ENCODE measurements at places on chromosomes 6 and 20.

DNA sequence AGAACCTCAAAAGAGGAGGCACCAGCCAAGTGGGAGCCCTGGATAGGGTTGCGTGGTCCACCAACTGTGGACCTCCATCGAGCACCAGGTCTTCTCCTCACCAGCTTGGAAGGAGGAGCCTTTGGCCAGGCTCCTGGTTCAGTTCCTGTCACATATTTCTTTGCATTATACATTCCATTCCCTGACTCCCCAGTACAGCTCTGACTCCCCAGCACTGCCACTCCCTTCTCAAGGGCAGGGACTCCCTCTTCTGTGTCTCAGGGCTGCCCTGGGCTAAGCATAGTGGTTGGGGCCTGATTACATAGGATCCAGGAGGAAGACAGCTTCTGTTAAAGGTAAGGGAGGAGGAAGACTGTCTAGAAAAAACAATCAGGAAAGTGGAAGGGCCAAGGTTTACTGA, 91.1 kb downstream of the MRPL14 start:
- DNase-seq: no peak

DNA sequence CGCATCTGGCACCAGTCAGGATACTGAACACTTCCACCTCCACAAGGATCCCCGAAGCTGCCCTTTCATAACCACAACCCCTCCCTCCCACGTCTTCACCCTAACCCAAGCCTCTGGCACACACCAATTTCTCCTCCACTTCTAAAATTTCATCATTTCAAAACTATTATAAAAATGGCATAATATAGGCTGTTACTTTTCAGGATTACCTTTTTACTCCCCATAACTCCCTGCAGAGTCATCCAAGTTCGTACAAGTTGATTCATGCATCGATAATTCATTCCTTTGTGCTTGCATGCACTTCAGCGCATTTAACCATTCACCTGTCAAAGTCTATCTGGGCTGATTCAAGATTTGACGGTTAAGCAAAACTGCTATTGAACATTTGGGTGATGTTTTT, 30.6 kb upstream of the LY86 start:
- DNase-seq: no peak

- no peak for DNase-seq
Measured at GRCh38 chr20:37911261-37911660, 8.3 kb downstream of the VSTM2L start.

DNA sequence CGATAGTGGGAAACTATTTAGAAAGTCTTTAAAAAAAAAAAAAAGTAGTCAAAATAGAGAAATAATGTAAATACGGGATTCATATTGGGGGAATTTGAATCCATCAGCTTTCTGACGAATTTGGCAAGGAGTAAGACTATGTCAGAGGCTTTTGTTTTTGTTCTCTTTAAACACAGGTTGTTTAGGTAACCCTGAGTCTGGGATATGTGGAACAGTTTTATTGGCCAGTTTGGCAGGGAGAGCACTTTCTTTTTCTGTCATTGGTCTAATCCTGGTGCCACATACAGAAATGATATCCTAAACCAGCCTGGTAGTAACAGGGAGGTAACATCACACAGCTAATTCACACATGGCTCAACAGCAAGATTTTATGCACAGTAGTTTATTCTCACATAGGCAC, 27.7 kb downstream of the HAO1 start:
- no peak for DNase-seq

DNA sequence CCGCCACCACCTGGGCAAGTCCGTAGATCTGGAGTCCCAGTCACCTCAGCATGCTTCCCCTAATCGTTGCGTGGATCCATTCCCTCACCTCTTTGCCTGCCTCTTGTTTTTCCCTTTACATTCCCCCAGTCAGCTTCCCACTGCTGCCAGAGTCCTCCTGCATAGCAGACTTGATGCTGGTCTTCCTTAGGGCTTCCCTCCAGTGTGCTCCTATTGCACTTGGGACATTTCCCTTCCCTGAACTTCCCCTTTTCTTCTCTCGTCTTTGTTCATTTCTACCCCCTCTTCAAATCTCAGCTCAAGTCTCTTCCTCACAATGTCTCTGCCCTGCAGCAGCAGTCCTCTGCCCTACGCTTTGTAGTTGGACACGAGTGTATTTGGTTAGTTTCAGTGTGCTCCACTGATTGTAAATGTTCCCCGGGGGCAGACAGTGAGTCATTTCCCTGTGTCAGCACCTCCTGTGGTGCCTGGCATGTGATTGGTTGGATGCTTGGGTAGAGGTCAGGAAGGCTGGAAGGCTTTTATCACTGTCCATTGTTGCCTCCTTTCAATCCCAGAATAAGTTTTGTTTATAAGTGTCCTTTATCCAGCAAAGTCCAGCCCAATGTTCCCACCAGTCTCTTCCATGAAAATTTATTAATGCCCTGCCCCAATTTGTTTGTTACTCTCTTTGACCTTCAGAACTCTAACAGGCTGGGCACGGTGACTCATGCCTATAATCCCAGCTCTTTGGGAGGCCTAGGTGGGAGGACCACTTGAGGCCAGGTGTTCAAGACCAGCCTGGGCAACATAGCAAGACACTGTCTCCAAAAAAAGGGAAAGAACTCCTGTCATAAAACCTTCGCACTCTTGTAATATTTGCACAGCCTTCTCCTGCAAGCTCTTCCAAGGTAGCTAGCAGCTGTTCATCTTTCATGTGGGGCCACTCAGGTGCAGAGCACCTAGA, 38.3 kb downstream of the FAM120B start:
- DNase-seq: no peak

DNA sequence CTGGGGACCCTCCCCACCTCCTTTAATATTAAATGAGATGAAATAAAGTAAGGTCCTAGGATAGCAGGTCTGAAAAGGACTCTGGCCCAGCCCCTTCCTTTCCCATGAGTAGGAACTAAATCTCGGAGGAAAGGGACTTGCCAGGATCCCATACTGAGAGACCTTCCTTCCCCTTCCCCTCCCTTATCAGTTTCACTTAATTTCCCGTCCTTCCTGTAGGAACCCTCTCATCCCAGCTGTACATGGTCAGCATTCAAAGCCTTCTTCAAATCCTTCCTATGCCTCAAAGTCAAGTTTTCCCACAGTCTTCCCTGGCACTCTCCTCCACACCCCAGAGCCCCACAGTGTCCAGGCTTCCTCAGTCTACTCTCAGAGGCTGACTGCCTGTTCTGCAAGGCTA, 71.3 kb upstream of the MYL9 start:
- no peak for DNase-seq

- DNase-seq: no peak
Measured at GRCh38 chr20:47428164-47428563, 71.7 kb upstream of the ZMYND8 start.

GRCh38 chr20:2692036-2692885, at the start of gene EBF4:
Gene EBF4, plus strand, starts transcription at chr20:2692780. Its CDS starts 866 bp downstream, at chr20:2693646.
- no peak for DNase-seq

DNA sequence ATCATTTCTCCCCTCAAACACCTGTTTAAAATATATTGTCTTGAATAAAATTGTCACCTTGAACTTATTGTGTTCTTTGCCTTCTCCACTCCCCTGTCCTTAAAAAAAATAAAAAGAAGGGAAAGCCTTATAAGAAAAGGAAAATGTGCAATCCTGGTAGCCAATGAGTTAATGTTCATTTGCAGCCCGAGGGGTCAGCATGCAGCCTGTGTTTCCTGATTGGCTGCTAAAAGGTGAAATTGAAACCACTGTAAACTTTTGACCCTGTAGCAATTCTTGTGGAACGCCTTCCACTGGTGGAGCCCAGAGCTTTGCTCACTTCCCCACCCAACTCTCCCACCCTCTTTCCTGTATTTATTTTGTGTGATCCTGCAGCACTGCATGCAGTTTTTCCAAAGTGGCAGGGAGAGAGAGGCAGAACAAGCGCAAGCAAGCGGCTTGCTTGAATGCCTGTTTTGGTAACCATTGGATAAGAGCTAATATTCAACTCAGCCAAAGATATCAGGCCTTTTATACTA, 74.9 kb downstream of the NCOA3 start:
- no peak for DNase-seq

DNA sequence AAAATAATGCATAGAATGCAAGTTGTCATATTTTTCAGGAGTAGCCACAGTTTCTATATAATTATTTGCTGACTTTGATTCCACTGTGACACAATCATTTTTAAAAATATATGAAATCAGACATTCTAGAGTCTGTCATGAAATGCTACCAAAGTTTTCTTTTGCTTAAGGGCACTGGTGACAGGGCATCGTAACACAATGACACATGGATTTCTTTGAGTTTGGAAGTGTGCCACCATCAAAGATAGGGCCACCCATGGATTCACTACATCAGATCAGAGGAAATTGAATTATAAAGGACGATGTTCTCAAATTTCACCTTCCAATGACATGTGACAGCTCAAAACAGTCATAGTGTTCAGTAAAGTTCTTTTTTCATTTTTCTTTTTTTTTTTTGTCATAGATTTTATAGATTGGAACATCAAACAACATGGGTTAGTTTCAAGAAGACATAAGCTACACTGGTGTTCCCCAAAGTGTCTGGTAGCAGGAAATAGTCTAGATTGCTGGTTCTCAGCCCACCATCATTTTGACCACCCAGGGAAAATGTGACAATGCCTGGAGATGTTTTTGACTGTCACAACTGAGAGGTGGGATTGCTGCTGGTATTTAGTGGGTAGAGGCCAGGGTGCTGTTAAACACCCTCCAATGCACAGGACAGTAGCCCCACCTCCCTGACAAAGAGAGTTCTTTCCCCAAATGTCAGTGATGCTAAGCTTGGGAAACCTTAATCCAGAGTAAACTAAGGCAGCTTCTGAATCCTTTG, 123.8 kb upstream of the DOK5 start:
- no peak for DNase-seq

- no peak for DNase-seq
Measured at GRCh38 chr6:169984181-169985120, 233.0 kb downstream of the ERMARD start.

- DNase-seq: peak; percentile 49
Measured at GRCh38 chr6:34888874-34889555, at the start of gene ANKS1A. Gene ANKS1A, plus strand, starts transcription at chr6:34889255. Its CDS starts 148 bp downstream, at chr6:34889403.

DNA sequence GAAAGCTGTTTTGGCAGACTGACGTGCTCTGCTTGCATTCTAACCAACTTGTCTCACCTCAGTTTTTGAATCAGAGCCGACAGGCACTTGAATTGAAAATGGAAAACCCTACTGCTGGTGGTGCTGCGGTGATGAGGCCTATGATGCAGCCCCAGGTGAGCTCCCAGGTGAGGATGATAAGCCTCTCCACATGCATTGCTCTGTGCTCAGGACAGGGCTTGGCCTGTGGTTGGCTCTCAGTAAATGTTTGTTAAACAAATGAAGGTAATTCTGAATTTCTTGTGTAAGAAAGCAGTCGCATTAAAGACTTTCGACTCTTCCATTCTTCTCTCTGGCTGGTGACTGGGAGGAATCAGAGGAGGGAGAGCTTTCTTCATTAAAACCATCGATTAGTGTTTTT, 136.3 kb downstream of the SULF2 start:
- no peak for DNase-seq

DNA sequence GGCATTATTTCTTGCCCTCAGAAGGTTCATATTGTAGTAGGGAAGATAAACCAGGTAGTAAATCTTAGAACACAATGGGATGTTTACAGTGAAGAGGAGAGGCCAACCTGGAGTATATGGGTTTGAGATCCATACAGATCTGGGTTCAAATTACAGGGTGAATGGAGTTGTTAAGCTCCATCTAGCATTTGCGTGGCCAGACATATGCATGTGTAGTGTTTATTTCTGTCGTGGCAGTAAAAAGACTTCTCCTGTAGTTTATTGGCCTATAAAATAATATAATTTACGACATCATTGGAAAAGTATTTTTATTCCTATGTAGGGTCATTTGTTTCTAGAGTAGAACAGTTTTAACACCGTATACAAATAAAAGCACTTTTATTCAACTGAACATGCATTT, 25.2 kb upstream of the TULP4 start:
- DNase-seq: no peak

- DNase-seq: no peak
Measured at GRCh38 chr6:84119277-84119676, 85.7 kb downstream of the MRAP2 start.

DNA sequence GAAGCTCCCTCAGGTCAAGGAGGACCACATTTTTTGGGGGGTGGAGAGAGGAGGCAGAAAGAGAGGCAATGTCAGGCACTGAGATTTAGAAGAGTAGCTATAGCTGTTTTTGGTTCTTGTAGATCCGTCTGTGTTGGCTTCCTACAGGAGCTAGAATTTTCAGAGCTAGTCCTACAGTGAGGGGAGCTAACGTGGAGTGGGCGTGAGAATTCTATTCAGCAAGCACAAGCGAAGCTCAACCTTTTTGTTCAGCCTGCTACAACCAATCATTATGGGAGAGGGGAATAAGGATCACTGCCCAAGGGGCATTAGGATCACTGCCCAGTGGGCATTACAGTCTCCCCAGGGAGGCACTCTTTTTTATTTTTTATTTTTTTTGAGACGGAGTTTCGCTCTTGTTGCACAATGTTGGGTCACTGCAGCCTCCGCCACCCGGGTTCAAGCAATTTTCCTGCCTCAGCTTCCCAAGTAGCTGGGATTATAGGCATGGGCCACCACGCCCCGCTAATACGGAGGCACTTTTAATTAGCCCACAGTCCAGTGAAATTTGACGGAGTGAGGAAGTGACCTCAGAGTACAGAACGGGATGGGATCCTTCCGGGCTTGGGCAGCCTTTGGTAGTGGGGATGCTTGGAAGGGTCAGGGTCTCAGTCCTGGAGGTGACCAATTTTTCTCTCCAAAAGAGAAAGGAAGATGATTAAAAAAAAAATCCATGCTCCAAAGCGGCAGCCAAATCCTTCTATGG, 1.1 kb upstream of the PANK2 start:
- DNase-seq: no peak

GRCh38 chr6:5718231-5718947, 288.3 kb downstream of the NRN1 start:
- peak; percentile 39 for DNase-seq

GRCh38 chr6:35857853-35858252, 52.7 kb downstream of the LHFPL5 start:
- no peak for DNase-seq

GRCh38 chr20:23745247-23745646, 5.5 kb downstream of the CST1 start:
- DNase-seq: no peak

DNA sequence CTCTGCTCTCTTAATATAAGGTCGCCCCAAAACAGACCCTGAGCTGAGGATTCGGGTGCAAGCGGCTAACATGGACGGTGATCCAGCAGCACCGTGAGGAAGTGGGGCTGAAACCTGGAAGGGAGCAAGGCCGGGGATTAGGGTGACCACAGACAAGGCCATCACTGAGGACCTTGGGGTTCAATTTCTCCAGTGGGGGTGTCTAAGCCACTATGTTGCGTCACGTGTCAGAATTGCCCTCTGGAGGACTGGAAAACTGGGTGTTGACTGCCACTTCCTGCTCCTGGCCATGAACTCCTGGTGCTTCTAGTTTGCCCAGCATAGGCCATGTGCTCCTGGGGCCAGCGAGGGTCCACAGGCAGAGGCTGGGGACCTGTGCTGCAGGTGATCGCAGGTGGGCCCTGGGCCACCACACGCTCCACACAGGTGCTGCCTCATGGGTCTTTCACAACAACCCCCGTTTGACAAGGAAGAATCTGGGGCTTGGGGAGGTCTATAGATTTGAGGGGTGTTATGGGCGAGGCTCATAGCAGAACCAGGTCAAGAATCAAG, 101.9 kb downstream of the CDH26 start:
- no peak for DNase-seq
